ENCODE measurements at places on chromosomes 5 and 9. TPM values are rescaled to one million over a fixed set of nuclear protein-coding genes. Genes with fewer than 3 reads are reported as not detected.

Gene IFNB1
- total RNA-seq: not detected

Gene SPDL1
- total RNA-seq: 6.4 TPM

Gene SLU7
- 48.7 TPM for total RNA-seq

Gene HBEGF
- total RNA-seq: 14.5 TPM

Gene PTGES
- total RNA-seq: 9.1 TPM

Gene HK3
- total RNA-seq: 26.8 TPM

Gene MAMDC2
- 5.9 TPM for total RNA-seq

Gene LRRC26
- not detected for total RNA-seq

Gene C5orf58
- total RNA-seq: not detected

GRCh38 chr5:172245046-172245445 is 38.5 kb downstream of the UBTD2 start:
- DNase-seq: no peak
- H3K27ac ChIP-seq: no peak overlapping the region
- H3K4me1 ChIP-seq: no peaks in the 10 kb centered on the region
- no peaks in the 10 kb centered on the region for H3K36me3 ChIP-seq
- no peak overlapping the region for H3K4me3 ChIP-seq
- H3K27me3 ChIP-seq: no peaks in the 10 kb centered on the region

DNA sequence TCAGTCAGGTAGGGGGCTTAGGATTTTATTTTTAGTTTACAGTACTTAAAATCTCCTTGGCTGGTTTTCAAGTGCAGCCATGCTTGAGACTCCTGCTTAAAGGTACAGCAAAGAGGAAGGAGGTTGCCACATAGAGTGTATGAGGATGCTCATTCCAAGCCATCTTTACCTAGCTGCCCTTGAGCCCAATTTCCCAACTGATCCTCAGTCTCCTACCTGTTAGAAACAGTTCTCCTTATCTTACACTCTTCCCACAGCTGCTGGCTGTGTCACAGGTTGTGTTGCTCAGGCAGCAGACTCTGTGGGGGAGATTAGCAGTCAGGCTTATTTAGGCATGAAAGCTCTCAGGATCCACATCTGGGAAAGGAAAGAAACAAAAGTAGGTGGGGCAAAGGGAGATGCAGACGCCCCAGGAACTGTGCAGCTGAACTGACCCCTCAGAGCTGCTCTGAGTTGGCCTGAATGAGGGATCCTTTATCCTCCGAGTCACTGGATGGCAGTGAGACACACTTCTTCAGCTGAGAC is 95.1 kb downstream of the NMUR2 start:
- H3K4me3 ChIP-seq: no peak overlapping the region
- DNase-seq: no peak
- no peaks in the 10 kb centered on the region for H3K4me1 ChIP-seq
- H3K36me3 ChIP-seq: no peaks in the 10 kb centered on the region

- H3K27me3 ChIP-seq: no peaks in the 10 kb centered on the region
- H3K4me3 ChIP-seq: no peak overlapping the region
- no peak for DNase-seq
- H3K4me1 ChIP-seq: no peaks in the 10 kb centered on the region
- no peaks in the 10 kb centered on the region for H3K36me3 ChIP-seq
Observed at GRCh38 chr9:117448066-117448465, 33.2 kb upstream of the ASTN2 start.

GRCh38 chr5:147688656-147689356 is 93.7 kb downstream of the JAKMIP2 start:
- peak; percentile 76 for DNase-seq
- H3K27me3 ChIP-seq: no peaks in the 10 kb centered on the region
- H3K27ac ChIP-seq: no peak overlapping the region
- no peak overlapping the region for H3K4me3 ChIP-seq

DNA sequence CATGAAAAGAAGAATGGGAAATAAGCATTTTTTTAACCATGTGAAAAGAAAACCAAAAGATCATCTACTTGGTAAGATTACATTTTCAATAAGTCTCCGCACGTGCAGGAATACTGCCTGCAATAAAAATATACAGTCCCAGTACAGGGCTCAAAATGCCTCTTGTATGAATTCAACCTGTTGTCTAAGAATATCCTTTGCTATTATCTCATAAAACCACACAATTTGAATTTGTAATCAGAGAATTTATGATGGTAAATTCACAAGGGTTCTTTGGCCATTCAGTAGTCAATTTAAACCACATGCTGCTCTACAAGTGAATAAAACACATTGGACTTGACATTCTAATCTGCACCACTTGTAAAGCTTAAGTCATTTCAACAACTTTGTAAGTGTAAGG is 46.6 kb downstream of the ST8SIA4 start:
- H3K27ac ChIP-seq: no peak overlapping the region
- H3K4me3 ChIP-seq: no peak overlapping the region
- H3K4me1 ChIP-seq: no peaks in the 10 kb centered on the region
- no peak for DNase-seq
- no peaks in the 10 kb centered on the region for H3K27me3 ChIP-seq

GRCh38 chr9:86668488-86668887 is 278.8 kb downstream of the GAS1 start:
- H3K36me3 ChIP-seq: no peaks in the 10 kb centered on the region
- no peaks in the 10 kb centered on the region for H3K4me1 ChIP-seq
- no peak for DNase-seq
- no peak overlapping the region for H3K27ac ChIP-seq
- H3K4me3 ChIP-seq: no peak overlapping the region

- DNase-seq: no peak
- no peaks in the 10 kb centered on the region for H3K27me3 ChIP-seq
- no peak overlapping the region for H3K27ac ChIP-seq
- peaks cover 6% of the 10 kb centered on the region for H3K4me1 ChIP-seq
- H3K4me3 ChIP-seq: no peak overlapping the region
Observed at GRCh38 chr9:109919736-109920408, 139.9 kb downstream of the PALM2AKAP2 start.

- no peak for DNase-seq
- no peak overlapping the region for H3K4me3 ChIP-seq
- H3K27ac ChIP-seq: no peak overlapping the region
- no peaks in the 10 kb centered on the region for H3K4me1 ChIP-seq
- no peaks in the 10 kb centered on the region for H3K36me3 ChIP-seq
Observed at GRCh38 chr5:146009020-146009419, 72.6 kb downstream of the SH3RF2 start.

DNA sequence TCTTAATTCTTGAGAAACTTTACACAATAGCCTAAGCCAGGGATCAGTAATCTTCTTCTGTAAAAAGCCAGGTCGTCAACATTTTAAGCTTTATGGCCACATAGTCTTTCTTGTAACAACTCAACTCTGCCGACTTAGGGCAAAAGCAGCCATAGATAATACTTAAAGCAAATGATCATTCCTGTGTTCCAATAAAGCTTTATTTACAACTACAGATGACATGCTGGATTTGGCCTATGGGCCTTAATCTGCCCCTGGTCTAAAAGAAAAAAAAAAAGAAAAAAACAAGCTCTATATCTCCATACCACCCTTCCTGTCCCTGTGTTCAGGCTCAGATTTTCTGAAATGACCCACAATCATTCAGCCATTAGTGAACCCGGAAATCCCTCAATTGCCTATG is 220.3 kb downstream of the ENC1 start:
- H3K36me3 ChIP-seq: no peaks in the 10 kb centered on the region
- DNase-seq: no peak
- H3K4me3 ChIP-seq: no peak overlapping the region
- H3K27ac ChIP-seq: no peak overlapping the region
- no peaks in the 10 kb centered on the region for H3K27me3 ChIP-seq

DNA sequence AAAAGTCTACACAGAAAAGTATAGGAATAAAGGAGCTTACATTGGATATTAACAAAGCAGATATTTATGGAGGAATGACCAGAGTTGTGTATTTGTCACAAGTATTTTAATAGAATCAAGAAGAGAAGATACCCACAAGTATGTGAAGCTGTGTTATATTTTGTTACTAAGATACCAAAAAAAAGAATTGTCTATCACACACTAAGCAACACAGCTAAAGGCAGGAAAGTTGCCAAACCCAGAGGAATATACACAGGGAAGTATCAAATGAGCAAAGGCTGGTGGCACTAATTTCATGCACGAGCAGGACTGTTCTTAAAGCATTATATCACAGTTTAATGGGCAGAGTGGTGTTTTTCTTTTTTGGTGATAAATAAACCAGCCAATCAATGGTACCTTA is 30.9 kb upstream of the RAI14 start:
- no peaks in the 10 kb centered on the region for H3K36me3 ChIP-seq
- H3K4me1 ChIP-seq: peaks cover 2% of the 10 kb centered on the region
- no peak overlapping the region for H3K4me3 ChIP-seq
- no peak for DNase-seq

DNA sequence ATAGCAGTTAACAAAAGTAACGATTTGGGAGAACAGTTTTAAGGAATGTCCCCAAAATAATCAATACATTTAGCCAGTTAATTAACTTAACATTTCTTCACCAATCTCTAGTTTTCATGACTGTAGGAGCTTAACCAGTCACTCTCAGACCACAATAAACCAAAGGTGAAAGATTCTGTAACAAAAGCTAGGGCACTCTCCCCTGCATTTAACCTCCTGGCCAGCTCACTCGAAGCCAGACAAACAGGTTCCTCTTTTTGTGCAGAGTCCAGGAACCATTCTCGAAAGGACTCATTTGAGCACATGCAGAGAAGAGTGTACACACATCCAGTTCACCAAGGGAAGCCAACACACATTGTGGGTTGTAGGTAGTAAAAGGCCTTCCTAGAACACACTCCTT is 6.5 kb downstream of the IL7R start:
- H3K4me1 ChIP-seq: no peaks in the 10 kb centered on the region
- no peaks in the 10 kb centered on the region for H3K27me3 ChIP-seq
- no peak overlapping the region for H3K27ac ChIP-seq
- DNase-seq: no peak
- no peak overlapping the region for H3K4me3 ChIP-seq

- no peak for DNase-seq
- H3K27ac ChIP-seq: no peak overlapping the region
- no peaks in the 10 kb centered on the region for H3K36me3 ChIP-seq
- H3K27me3 ChIP-seq: no peaks in the 10 kb centered on the region
Observed at GRCh38 chr9:83218411-83219090, 155.6 kb upstream of the RASEF start.

GRCh38 chr5:15002173-15002572 is 130.6 kb upstream of the ANKH start:
- H3K36me3 ChIP-seq: no peaks in the 10 kb centered on the region
- no peak overlapping the region for H3K27ac ChIP-seq
- DNase-seq: no peak
- H3K4me3 ChIP-seq: no peak overlapping the region
- H3K4me1 ChIP-seq: no peaks in the 10 kb centered on the region

- DNase-seq: no peak
- no peaks in the 10 kb centered on the region for H3K4me1 ChIP-seq
- no peak overlapping the region for H3K4me3 ChIP-seq
- H3K36me3 ChIP-seq: no peaks in the 10 kb centered on the region
Observed at GRCh38 chr5:42982107-42982622, 58.0 kb downstream of the ANXA2R start.

- H3K27me3 ChIP-seq: no peaks in the 10 kb centered on the region
- no peaks in the 10 kb centered on the region for H3K36me3 ChIP-seq
- H3K4me3 ChIP-seq: no peak overlapping the region
Observed at GRCh38 chr5:59161221-59162105, 578.6 kb downstream of the RAB3C start.

DNA sequence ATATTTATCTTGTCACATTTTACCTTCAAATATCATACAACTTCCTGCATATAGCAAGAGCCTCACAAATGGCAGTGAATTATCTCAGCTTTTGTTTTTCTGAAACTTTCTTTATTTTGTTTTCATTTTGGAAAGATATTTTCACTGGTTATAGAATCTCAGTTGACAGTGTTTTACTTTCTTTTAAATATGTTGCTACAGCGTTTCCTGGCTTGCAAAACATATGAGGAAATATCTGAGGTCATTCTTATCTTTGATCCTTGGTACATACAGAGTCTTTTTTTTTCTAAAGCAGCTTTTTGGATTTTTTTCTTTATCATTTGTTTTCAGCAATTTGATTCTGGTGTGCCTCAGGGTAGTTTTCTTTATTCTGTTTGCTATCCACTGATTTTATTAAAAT is 77.6 kb upstream of the CEP78 start:
- H3K36me3 ChIP-seq: no peaks in the 10 kb centered on the region
- H3K4me1 ChIP-seq: no peaks in the 10 kb centered on the region
- H3K4me3 ChIP-seq: no peak overlapping the region
- no peak overlapping the region for H3K27ac ChIP-seq
- DNase-seq: no peak

DNA sequence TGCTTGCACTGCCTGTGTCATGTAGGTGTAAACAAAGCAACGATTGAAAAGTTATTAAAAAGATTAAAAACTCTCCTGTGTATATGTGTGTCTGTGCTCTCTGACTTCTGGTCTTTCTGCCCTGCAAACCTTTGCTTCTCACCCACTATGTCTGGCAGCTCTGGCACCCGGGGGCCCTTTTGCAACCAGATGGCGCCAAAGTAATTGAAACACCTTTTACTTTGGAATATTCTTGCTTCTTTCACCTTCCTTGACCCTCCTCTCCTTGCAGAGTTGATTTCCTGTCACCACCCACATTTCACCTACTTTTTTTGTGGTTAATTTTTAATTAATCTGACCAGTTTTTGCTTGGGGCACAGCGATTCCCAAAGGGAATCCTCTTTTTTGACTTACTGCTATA is 275.5 kb downstream of the ARHGEF28 start:
- no peak overlapping the region for H3K27ac ChIP-seq
- no peak overlapping the region for H3K4me3 ChIP-seq
- peaks cover 2% of the 10 kb centered on the region for H3K36me3 ChIP-seq
- no peaks in the 10 kb centered on the region for H3K4me1 ChIP-seq
- no peak for DNase-seq
- no peaks in the 10 kb centered on the region for H3K27me3 ChIP-seq

GRCh38 chr9:137241490-137242268 is 592 bp downstream of the TUBB4B start:
- H3K27ac ChIP-seq: peak overlapping the region; percentile 76
- no peaks in the 10 kb centered on the region for H3K4me1 ChIP-seq
- DNase-seq: peak; percentile 78

GRCh38 chr5:124599028-124599973 is 147.1 kb downstream of the ZNF608 start:
- no peaks in the 10 kb centered on the region for H3K36me3 ChIP-seq
- H3K27me3 ChIP-seq: no peaks in the 10 kb centered on the region
- no peak for DNase-seq
- H3K4me1 ChIP-seq: no peaks in the 10 kb centered on the region
- H3K4me3 ChIP-seq: no peak overlapping the region
- H3K27ac ChIP-seq: no peak overlapping the region

GRCh38 chr9:38697776-38698300 is 22.1 kb downstream of the FAM240B start:
- no peaks in the 10 kb centered on the region for H3K36me3 ChIP-seq
- H3K27ac ChIP-seq: no peak overlapping the region
- no peak overlapping the region for H3K4me3 ChIP-seq
- H3K27me3 ChIP-seq: no peaks in the 10 kb centered on the region
- DNase-seq: no peak
- no peaks in the 10 kb centered on the region for H3K4me1 ChIP-seq

- no peaks in the 10 kb centered on the region for H3K36me3 ChIP-seq
- H3K27ac ChIP-seq: no peak overlapping the region
- no peaks in the 10 kb centered on the region for H3K4me1 ChIP-seq
- H3K27me3 ChIP-seq: no peaks in the 10 kb centered on the region
Observed at GRCh38 chr5:120717381-120717780, 253.3 kb downstream of the PRR16 start.

- no peak overlapping the region for H3K27ac ChIP-seq
- H3K4me1 ChIP-seq: no peaks in the 10 kb centered on the region
- no peak overlapping the region for H3K4me3 ChIP-seq
Observed at GRCh38 chr9:97462914-97463313, 38.6 kb upstream of the TMOD1 start.

GRCh38 chr5:40958811-40959210 is 49.5 kb downstream of the C7 start:
- no peaks in the 10 kb centered on the region for H3K36me3 ChIP-seq
- no peak overlapping the region for H3K4me3 ChIP-seq
- DNase-seq: no peak

GRCh38 chr9:100108559-100108958 is 9.5 kb downstream of the INVS start:
- no peak overlapping the region for H3K4me3 ChIP-seq
- no peak overlapping the region for H3K27ac ChIP-seq
- H3K4me1 ChIP-seq: no peaks in the 10 kb centered on the region
- peaks cover 9% of the 10 kb centered on the region for H3K36me3 ChIP-seq
